ENCODE measurements at places on chromosomes 12 and 14.

GRCh38 chr12:102675672-102676071 lies 195.3 kb upstream of the IGF1 start:
- DNase-seq, result no peak

DNA sequence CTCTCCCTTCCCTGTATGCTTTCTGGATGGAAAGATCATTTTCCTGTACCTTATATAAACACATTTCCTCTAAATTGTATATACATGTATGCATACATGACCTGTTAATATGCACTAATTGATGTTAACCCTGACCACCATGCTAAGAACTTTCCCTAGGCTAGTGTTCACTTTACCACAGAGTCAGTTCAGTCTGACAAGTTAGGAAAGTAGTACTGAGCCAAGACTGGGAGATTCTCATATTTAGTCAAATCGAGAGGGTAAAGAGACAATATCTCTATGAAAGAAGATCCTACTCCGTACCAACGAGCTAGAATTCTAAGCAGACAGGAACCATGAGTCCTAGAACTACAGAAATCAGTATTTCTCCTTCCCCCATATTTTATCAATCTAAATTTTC lies 36.8 kb downstream of the ATF7 start:
- no peak for DNase-seq

- no peak for DNase-seq
Measured at GRCh38 chr14:33369972-33370371, 431.3 kb downstream of the NPAS3 start.

GRCh38 chr14:64715628-64716412 lies 11.6 kb downstream of the PLEKHG3 start:
- no peak for DNase-seq

- DNase-seq, result no peak
Measured at GRCh38 chr14:101730626-101731186, 30.8 kb upstream of the PPP2R5C start.

DNA sequence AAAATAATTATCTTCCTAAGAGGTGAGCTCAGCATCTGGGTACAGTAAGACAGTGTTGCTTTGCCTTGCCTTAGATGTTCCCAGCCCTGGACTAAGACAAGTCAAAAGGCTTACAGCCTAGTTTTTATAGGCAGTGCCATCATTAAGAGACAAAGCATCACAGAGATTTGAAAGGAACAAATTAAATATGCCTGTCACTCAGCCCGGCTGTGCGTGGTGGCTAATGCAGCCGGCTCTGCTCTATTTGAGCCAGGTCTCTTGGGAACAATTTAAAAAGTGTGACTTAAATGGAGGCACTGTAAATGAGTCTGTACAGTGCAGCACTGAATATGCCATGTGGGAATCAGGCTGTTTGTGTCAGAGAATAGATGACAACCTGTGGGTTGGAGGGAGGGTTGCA lies 1687.4 kb upstream of the FLRT2 start:
- DNase-seq, result no peak

GRCh38 chr14:83379436-83379835 lies 1845.8 kb upstream of the SEL1L start:
- no peak for DNase-seq

DNA sequence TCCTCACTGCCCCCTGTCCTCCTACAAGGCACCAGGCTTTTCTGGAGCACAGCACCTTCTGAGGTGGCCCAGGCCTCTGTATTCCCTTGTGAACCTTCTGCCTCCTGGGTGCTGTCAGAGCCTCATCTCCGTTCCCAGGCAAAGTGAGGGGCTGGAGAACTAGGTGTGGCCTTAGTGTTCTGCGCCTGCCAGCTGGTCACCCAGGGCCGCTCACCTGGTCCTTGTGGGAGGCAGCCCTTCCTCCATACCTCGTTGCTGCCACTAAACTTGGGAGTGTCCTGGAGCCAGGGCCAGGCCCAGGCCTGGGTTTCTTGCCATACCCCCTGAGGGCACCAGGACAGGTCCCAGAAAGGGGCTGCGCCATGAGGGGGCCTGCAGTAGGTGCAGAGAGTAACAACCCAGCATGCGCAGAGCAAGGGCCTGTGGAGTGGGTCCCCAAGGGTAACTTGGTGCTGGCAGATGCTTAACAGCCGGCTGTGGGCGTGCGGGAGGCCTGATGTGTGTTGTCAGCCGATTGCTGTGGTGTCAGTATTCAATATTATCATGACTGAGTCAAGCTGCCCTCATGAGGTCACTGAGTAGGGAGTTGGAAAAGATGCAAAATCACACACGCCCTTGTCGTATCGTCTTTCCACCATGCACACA lies 17.1 kb downstream of the OTUB2 start:
- no peak for DNase-seq

- DNase-seq, result no peak
Measured at GRCh38 chr12:85527192-85527591, 247.2 kb downstream of the ALX1 start.

- DNase-seq, result no peak
Measured at GRCh38 chr14:99181804-99182520, 90.0 kb downstream of the BCL11B start.

- DNase-seq, result no peak
Measured at GRCh38 chr12:102960766-102961465, 3.4 kb downstream of the ASCL1 start.

- no peak for DNase-seq
Measured at GRCh38 chr14:83611491-83611890, 1918.5 kb upstream of the FLRT2 start.
